NCI-H460 (cell line): ENCODE measurements at places on chromosomes 12 and 14. TPM values are rescaled to one million over a fixed set of nuclear protein-coding genes. Genes with fewer than 3 reads are reported as not detected.

TIMELESS gene
- 8.6 and 17.1 TPM in 2 replicates for total RNA-seq

TCL1A gene
- total RNA-seq: not detected in 2 replicates

DNA sequence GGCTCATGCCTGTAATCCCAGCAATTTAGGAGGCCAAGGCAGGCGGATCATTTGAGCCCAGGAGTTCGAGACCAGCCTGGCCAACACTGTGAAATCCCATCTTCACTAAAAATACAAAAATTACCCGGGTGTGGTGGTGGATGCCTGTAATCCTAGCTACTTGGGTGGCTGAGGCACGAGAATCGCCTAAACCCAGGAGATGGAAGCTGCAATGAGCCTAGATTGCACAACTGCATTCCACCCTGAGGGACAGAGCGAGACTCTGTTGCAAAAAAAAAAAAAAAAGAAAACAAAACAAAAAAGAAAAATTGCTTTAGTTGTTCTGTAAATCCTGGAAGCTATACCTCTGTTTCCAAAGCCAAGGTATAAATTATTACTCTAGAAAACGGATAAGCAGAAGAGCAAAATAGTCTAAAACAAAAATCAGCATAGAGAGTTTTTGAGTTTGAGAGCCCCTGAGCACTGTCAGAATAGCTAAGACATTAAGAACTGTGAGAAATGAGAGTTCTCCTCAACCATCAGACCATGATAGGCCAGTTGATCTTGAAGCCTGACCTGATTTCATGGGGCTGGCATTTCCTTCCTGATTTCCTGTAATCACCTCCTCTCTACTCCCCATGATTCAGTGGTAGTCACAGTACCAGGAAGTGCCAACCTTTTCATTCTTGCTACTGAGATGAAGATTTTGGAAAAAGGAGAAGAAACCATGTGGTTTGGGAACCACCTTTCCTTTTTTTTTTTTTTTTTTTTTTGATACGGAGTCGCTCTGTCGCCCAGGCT is 31.7 kb downstream of the ATP2A2 start:
- DNase-seq: no peak

GRCh38 chr12:77299001-77299400 is 233.6 kb upstream of the E2F7 start:
- no peak for DNase-seq

- no peak for DNase-seq
Measured at GRCh38 chr12:90868626-90869025, 86.3 kb downstream of the CCER1 start.

- no peak for DNase-seq
Measured at GRCh38 chr12:33296529-33296928, 143.1 kb downstream of the SYT10 start.

DNA sequence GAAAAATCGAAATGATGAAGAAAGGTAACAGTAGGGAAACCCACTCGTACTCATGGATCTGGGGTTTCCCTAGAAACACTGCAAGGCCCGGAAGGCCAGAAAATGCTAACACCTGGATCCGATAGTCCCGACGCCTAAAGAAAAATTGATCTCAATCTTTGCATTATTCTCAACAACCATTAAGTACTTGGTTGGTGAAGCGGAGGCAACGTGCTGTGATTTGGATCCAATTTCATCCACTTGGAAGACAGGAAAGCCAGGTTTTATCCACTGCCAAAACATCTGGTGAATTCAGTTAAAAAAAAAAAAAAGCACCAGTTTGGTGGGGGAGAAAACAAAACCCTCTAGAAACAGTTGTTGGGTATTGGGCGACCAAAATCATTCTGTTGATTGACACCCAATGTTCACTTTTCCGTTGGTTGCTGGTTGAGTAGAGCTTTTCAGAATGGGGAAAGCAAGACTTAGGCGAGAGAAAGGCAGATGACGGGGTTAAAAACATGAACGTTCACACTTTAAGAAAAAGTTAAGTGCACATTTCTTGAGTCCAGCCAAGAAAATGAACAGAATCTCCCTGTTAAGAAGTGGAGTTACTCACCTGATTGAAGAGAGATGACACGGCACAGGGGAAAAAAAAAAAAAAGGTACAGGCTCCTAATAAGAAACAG is 41.9 kb upstream of the MED13L start:
- no peak for DNase-seq

- DNase-seq: no peak
Measured at GRCh38 chr12:54429014-54429471, 10.0 kb upstream of the ITGA5 start.

- DNase-seq: no peak
Measured at GRCh38 chr12:13436696-13437391, 240.3 kb downstream of the EMP1 start.

GRCh38 chr12:77625441-77625840 is 205.3 kb upstream of the NAV3 start:
- no peak for DNase-seq
